Immature natural killer cell (primary cell): ENCODE measurements at places on chromosomes 2 and 18.

DNA sequence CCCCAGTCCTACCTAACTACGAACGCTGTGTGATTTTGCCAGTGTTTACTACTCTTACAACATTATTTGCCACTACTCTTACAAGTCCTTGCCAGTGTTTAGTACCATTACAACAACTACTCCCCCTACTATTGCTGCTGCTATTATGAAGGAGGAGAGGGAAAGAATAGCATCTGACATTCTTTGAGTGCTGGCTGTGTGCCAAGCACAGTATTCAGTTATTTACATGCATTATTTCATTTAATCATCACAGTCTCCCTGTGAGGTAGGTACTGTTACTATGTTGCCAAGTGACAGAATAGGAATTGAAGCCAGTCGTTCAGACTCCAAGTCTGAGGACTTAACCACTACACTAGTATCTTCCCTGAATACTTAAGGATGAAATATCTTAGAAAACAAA, 185.9 kb upstream of the FOSL2 start:
- no peak for DNase-seq

GRCh38 chr2:188884046-188884445, 90.1 kb upstream of the COL3A1 start:
- DNase-seq: no peak

DNA sequence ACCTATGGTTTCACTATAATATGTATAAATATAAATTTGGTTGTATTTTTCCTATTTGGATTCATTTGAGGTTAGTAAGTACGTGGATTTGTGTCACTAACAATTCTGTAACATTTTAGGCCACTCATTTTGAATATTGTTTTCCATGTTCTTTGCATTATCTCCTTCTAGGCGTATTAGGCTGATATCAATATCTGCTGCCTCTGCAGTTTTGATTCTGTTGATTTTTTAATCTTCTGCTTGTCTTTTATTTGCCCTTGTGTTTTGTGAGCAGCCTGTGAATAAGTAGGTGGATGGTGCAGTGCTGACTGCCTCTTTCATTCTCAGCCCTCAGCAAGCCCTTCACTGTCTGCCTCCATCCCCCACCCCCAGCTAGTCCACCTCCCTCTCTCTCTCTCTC, 165.7 kb upstream of the BCL2L11 start:
- DNase-seq: no peak

DNA sequence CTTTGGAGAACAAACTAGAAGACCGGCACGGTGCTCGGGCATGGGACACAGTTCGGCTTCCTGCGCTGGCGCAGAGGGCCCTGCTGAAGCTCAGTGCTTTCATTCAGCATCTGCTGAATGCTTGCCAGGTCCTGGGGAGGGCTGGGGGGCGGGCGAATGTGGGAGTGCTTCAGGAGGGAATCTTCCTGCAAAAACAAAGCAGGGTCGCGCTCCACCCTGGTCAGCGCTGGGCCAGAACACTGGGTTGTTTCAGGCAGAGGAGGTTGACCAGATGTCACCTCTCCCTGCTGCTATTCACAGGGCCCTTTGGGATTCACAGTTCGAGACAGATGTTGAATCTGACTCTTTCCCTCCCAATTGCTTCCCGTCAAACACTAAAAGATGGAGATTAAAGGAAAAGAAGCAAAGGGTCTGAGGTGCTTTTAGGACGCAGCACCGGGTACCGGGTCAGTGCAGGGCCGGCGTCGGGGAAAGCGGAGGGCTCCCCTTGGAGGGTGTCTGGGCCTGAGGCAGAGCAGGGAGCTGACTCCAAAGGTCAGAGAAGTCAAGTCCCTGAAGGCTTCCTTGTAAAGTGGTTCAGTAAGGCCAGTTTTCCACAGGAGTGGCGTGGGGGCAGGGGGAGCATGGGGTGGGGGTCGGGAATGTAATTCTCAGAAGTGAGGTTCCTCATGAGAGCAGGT, 82.1 kb upstream of the PXDN start:
- DNase-seq: no peak

GRCh38 chr2:27885234-27885633, 5.0 kb downstream of the RBKS start:
- no peak for DNase-seq

DNA sequence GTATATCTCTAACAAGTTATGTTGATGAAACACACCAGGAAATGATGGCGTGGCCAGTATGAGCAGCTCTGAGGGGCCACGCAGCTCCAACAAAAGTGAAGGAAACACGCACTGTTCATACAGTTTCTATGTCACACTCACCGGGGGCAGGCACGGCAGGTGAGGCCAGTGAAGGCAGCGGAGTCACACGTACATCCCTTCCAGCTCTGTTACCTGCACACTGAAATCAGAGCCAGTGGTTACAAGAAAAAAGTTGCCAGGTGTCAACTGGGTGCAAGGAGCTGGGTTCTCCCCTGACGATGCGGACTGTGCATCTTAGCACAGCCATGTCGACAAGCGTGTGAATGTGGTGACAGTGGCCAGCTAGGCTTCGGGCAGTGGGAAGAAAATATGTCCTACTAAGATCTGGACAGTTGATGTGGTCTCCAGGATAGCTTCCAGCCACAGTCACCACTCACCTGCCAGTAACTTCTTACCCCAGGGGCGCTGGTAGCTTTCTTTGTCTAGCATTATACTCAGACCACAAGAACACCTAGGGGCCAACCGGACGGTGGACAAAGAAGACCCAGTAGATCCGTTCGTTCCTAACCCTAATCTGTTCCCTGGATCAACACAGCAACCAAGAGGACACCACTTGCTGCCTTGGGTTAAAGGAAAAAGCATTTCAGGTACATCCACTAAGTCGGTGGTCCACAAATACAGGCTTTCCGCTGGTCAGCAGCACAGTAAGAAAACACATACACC, 10.1 kb downstream of the HJURP start:
- no peak for DNase-seq
